ENCODE measurements at places on chromosomes 11 and 22.

DNA sequence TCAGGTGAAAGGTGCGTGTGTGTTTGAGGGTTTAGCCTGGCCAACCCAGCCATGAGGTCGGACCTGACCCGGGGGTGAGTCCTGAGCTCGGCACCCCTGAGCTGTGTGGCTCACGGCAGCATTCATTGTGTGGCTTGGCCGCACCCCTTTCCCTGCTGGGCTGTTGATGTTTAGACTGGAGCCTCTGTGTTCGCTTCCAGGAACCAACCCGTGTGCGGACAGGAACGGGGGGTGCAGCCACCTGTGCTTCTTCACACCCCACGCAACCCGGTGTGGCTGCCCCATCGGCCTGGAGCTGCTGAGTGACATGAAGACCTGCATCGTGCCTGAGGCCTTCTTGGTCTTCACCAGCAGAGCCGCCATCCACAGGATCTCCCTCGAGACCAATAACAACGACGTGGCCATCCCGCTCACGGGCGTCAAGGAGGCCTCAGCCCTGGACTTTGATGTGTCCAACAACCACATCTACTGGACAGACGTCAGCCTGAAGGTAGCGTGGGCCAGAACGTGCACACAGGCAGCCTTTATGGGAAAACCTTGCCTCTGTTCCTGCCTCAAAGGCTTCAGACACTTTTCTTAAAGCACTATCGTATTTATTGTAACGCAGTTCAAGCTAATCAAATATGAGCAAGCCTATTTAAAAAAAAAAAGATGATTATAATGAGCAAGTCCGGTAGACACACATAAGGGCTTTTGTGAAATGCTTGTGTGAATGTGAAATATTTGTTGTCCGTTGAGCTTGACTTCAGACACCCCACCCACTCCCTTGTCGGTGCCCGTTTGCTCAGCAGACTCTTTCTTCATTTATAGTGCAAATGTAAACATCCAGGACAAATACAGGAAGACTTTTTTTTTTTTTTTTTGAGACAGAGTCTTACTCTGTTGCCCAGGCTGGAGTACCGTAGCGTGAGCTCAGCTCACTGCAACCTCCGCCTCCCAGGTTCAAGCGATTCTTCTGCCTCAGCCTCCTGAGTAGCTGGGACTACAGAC lies 53.9 kb upstream of the PPP6R3 start:
- DNase-seq: no peak

- DNase-seq: no peak
Observed at GRCh38 chr22:46580940-46581537, 39.1 kb upstream of the GRAMD4 start.

- peak; percentile 77 for DNase-seq
Observed at GRCh38 chr11:47616726-47617416, 22.7 kb upstream of the C1QTNF4 start.

DNA sequence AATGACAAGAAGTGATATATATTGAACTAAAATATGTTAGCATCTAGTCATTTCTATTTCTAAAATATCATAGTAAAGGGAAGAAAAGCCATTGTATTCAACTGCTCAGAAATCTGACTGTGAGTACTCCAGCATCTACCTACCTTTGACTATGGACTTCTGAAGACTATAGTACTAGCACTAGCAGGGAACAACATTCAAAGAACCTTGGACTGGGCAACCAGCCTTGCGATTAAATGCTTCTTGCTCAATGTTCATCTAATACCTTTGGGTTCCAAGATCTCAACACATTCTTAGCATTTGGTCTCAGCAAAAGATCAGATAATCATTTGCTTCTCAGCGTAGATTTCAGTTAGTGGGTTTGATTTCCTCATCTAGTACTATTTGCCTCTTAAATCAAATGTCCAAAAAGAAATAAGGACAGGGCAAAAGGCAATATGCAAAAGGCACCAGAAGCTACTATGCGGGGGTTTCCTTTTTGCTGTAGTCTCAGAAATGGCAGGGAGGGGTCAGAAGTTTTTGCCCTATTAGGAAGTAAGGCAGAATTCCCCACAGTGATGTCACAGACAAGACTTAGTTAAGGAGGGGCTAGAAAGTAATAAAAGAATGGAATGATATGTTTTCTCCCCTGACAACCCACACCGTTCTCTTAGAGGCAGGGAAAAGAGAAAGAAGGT lies 80.6 kb downstream of the GAB2 start:
- DNase-seq: no peak

GRCh38 chr11:110446594-110446993 lies 16.8 kb downstream of the FDX1 start:
- no peak for DNase-seq

GRCh38 chr11:73753938-73754337 lies 6.9 kb downstream of the RAB6A start:
- no peak for DNase-seq
